ENCODE measurements at places on chromosomes 16 and 17.

DNA sequence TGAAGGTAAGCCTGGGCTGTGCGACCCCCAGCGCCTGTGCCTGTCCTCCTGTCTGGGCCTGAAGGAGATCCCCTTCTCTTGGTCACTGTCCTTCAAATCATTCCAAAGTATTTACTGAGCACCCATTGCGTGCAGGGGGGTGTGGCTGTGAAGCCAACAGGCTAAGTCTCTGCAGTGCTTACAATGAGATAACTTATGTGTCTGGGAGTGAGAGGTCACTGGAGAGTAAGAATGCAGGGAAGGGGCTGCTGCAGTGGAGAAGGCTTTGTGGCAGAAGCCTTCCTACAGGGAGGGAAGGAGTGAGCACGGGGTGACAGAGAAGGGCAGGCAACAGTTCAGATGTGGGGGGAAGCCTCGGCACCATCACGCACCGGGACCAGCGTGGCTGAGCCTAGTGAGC lies 11.2 kb upstream of the SMIM5 start:
- no peak for DNase-seq

- no peak for DNase-seq
These were observed 21.9 kb downstream of the ELAC2 start for GRCh38 chr17:12995896-12996295.

DNA sequence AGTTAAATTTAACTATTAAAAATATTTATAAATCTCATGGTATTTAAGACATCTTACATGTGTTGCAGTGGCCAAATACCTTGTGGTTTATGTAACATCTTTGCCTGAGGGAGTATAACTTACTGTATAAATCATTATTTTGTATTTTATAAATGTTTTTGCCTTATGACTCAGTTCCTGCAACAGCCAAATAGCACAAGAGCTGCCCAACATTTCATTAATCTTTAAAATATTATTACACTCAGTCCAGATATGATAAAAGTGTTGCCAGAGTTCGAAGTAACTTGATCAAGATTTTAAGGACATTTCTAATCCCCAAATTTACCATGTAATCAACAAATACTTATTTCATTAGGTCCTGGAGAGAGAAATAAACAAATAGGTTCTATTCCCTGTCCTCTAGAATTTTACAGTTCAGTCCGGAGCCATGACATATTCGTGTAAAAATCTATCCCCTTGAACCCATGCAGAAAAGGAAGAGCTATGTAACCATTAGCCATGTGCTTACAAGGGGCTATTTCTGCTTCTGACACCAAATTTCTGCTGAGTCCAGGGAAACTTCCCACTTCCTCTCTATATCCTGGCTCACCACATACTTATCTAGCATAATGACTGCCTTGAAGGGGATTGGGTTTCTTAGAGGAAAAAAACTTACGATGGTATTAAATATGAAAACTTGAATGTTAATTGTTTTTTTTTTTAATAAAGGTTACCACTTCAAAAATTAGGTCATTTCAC lies 44.0 kb downstream of the IRX6 start:
- DNase-seq = no peak

DNA sequence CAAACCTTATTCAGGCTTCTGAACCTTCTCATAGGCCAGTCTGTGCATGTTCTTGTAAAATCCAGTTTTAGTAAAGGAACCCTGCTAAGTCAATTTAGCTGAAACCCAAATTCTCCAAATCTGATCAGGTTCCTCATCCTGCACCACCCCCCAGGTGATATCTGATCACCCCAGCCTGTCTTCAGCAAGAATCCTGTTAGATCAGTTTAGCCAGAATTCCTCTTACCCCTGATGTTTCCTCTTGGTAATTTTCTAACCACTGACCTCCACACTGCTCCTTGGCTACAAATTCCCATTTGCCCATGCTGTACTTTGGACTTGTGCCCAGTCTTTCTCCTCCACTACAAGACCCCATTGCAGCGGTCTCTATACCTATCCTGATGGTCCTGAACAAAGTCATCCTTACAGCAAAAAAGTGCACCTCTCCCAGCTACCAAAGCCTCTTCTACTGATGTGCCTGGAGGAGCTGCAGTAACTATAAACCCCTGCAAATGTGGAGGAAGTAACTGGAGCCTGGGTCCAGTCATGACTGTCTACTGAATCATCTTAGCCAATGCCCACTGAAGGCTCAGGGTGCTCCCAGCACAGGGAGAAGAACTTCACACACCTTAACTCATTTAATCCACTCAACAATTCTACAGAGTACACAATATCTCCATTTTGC lies 23.8 kb downstream of the TEX14 start:
- DNase-seq = no peak

DNA sequence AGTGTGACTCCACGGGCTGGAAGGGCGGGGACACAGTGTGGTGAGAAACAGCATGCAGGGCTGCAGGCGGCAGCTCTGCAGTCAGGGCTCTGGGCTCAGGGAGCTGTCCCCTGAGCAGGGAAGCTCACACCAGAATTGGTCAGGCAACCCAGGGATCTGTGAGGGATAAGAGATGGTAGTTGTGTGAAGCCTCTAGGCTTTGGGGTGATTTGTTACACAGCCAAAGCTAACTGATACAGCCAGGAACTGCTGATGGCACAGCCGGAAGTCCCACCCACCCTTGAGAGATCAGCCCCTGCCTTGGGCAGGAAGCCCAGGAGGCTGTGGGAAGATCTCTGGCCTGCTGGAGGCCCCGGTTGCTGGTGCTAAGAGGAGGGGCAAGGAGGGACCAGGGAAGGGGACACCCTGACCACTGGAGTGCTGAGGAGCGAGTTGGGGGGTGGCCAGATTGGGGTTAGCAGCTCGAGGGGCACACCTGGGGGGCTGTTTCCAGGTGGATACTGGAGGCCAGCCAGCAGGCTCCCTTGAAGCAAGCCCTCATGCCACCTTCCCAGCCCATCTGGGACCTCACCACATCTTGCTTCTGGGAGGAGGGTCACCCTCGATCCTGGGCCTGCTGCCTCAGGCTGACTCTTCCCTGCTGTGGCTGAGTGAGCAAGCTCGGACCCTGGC lies 25.2 kb downstream of the NPTX1 start:
- no peak for DNase-seq

GRCh38 chr17:59719526-59719925 lies 12.1 kb downstream of the VMP1 start:
- no peak for DNase-seq

All from T-helper 1 cell (primary cell).